NCI-H345 (cell line): ENCODE measurements at places on chromosomes 3 and 15.

- no peak for DNase-seq
Observed at GRCh38 chr3:193640728-193641439, 47.9 kb downstream of the OPA1 start.

DNA sequence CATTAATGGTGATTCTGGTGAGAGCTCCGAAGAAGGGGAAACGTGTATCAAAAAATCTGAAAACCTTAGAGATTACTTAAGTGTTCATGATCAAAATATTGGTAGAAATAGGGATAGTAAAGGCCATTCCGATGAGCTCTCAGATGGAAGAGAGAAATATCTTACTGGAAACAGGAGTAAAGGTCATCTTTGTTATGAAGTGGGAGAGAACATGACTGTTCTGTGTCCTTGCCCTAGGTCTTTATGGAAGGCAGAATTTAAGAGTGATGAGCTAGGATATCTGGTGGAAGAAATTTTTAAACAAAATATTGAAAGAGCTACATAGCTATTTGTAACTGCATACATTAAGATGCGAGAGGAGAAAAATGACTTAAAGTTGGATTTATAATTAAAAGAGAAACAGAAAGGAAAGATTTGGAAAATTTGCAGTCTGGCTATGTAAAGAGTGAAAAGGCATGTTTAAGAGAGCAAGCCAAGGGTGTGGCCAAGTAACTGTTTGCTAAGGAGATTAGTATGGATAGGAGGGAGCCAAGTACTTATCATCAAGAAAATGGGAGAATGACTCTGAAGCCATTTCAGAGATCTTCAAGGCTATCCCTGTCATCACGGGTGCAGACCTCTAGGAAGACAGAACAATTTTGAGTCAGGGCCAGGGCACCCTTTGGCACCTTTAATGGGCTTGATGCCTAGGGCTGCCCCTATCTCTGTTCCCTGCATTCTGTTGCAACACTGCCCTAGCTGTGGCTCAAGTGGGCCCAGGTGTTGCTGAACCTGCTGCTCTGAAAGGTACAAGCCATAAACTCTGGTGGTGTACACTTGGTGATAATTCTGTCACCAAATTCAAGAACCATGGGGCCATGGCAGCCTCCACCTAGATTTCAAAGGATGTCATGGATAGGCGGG, 27.3 kb downstream of the SLMAP start:
- no peak for DNase-seq

- DNase-seq: no peak
Observed at GRCh38 chr3:194095902-194096301, 40.0 kb upstream of the HES1 start.

- peak; percentile 1 for DNase-seq
Observed at GRCh38 chr3:39668420-39668819, 141.0 kb upstream of the MYRIP start.

DNA sequence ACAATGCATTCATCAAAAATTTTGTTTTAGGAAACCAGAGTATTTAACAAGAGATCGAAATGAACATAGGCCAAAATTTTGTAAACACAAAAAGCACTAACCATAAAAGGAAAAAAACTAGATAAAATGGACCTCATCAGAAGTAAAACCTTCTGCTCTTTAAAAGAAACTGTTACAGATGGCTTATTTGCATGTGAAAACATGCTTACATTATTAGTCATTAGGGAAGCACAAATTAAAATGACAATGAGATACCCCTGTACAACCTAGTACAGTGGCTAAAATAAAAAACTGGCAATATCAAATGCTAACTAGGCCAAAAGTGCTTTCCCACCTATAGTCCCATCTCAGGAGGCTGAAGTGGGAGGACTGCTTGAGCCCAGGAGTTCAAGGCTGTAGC, 19.3 kb downstream of the UBR1 start:
- no peak for DNase-seq

- no peak for DNase-seq
Observed at GRCh38 chr15:25838191-25838870, 24.8 kb downstream of the ATP10A start.

GRCh38 chr15:58346361-58346760, 85.4 kb upstream of the LIPC start:
- no peak for DNase-seq

DNA sequence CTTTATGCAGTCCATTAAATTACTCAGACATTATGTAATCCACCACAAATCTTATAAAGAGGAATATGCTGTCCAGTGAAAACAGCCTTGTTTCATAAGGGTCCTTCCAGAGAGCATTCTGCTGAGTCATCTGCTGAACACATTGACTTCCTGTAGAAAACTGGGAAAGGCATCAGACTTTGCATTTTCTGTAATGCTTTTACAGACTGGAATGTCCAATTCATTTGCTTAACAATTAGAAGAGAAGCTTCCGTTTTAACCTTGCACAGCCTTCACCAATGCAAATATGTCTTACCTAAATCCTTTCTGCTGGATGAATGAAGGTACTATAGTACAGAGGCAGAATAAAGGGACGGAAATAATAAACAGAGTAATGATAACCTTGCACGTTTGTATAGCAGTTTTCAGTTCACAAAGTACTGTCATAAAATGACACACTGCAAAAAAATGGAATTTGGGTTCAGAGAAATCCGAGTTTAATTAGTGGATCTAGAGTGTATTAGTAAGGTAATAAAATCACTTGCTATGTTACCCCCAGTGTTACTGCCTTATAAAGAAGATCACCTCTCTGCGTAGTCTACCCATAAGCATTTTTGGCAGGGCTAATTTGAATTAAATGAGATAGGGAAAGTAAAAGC, 301.5 kb downstream of the PYDC2 start:
- no peak for DNase-seq

DNA sequence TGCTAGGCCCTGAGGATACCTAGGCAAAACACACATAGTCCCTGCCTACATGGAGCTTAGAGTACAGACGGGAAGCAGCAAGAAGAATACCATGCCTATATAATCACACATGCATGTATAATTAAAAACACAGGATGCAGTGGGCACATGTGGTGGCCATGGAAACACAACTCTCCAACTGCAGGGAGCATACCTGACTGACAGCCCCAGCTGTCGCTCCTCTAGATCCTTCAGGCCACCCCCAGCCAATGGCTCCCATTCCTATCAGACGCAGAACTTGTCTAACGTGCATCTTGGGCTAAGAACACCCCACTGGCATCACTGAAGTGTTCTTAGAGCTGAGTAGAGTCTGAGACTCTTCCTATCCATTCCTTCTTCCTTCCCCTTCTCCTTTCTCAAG, 125.5 kb upstream of the FRMD4B start:
- DNase-seq: no peak

DNA sequence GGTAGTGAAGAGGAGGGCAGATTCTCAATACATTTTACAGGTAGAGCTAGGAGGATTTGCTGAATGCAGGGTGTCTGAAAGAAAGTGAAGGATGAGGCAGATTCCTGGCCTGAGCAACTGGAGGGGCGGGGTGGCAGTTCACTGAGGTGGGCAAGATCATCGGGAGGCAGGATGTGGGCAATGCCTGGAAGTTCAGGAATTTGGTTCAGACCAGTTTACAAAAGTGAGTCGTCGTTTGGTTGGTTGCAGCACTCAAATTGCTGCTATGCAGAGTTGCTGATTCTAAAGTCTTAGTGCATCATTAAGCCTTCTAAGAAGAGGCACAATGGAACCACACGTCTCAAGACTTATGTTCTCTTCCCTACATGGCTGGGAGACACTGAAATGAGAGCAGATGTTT, 134.0 kb downstream of the MFSD1 start:
- no peak for DNase-seq

- DNase-seq: no peak
Observed at GRCh38 chr3:9129365-9129764, 120.1 kb downstream of the SRGAP3 start.

GRCh38 chr3:49609815-49610214, 55.5 kb downstream of the BSN start:
- no peak for DNase-seq

DNA sequence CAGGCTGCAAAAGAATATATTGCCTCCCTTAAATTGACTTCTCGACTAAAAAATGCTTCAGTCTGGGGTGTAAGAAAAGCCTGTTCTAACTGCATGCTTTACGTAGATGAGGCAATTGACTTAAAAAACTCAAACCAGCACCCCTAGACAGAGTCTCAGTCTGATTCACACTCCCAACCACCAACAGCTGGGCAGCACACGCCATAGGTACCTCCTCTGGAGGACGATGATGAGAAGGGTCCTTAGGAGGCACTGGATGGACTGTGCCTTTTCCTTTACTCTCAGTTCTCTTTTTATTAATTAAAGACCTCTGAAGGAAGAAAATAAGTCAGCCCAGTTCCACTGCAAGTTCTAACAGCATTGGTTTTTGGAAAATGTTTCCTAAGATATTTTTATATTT, 175.0 kb downstream of the PDZRN3 start:
- no peak for DNase-seq

- no peak for DNase-seq
Observed at GRCh38 chr3:181713676-181714612, 2.2 kb downstream of the SOX2 start.

DNA sequence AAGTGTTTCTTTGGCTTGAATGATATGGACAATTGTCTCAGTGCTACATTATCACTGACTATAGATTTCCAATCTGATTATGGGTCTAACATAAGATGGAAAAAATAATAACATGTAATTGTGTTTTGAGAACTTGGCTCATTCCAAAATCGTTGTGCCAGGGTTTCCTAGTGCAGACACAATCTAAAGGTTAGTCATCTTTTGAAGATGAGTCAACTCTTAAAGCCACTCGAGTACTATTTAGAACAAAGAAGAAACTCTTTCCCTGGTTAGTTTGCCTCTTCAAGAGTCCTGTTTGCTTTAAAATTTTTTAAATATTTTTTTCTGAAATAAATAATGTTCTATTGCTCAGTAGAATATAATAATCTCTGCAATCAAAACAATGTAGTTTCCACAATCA, 301.0 kb downstream of the CADM2 start:
- peak; percentile 2 for DNase-seq

GRCh38 chr15:92020804-92021203, 167.3 kb downstream of the SLCO3A1 start:
- no peak for DNase-seq

DNA sequence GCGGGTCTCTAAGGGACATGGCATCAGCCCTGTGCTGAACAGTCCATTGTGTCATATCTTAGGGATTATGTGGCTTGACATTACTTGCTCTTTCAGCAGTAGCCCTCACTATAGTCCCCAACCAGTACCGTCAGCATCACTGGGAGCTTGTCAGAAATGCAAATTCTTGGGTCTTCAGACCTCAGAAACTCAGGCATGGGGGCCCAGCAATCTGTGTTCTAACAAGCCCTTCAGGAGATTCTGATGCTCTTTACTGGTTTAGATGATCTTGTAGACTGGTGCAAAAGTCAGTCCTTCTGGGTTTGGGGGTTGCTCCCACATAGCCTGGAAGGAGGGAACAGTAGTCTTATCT, 39.0 kb upstream of the TRAK1 start:
- no peak for DNase-seq

DNA sequence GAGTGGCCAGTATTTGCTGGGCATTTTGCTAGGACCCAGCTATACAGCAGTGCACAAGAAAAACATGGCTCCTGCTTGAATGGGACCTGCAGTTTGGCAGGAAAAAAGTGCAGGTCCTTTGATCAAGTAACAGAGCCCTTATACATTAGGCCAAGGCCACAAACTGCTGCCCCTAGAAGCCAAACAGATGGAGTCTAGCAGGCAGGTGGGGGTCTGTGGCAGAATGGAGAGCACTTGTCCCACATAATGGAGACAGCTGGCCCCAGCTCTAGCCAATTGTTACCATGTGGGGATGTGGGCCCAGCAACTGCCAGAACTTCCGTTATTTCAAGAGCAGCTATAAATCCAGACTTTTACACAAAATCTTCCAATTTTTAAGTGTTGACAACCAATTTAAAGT, 79.3 kb downstream of the SHQ1 start:
- DNase-seq: no peak

DNA sequence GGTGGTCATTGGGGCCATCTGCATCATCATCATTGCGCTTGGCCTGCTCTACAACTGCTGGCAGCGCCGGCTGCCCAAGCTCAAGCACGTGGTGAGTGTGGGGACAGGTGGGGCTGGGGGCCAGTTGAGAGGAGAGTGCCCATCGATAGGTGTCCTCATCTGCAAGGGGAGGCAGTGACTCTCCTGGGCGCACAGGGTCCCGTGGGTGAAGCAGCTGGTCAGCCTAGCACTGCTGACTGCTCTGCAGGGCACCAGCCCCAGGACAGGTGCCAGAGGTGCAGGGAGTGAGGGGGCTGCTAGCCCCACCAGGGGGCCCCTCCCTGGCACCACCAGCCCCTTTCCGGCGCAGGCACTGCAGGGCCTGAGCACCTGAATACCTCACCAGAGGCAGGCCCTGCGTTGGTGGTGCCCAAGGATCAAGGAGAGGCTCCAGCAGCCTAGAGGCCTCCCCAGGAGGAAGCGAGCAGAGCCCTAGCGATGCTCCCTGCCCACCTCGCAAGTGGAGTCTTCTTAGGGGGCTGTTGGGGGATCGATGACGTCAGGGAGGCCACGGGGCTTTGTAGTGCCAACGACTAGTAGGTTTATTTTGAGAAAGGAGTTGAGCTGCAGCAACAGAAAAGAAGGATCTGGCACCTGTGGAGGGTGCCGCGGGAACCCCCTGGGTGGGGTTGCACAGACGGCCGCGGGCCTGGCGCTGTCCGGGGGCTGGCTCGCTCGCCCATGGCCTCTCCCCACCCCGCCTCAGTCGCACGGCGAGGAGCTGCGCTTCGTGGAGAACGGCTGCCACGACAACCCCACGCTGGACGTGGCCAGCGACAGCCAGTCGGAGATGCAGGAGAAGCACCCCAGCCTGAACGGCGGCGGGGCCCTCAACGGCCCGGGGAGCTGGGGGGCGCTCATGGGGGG, 976 bp upstream of the ABTB1 start:
- no peak for DNase-seq

DNA sequence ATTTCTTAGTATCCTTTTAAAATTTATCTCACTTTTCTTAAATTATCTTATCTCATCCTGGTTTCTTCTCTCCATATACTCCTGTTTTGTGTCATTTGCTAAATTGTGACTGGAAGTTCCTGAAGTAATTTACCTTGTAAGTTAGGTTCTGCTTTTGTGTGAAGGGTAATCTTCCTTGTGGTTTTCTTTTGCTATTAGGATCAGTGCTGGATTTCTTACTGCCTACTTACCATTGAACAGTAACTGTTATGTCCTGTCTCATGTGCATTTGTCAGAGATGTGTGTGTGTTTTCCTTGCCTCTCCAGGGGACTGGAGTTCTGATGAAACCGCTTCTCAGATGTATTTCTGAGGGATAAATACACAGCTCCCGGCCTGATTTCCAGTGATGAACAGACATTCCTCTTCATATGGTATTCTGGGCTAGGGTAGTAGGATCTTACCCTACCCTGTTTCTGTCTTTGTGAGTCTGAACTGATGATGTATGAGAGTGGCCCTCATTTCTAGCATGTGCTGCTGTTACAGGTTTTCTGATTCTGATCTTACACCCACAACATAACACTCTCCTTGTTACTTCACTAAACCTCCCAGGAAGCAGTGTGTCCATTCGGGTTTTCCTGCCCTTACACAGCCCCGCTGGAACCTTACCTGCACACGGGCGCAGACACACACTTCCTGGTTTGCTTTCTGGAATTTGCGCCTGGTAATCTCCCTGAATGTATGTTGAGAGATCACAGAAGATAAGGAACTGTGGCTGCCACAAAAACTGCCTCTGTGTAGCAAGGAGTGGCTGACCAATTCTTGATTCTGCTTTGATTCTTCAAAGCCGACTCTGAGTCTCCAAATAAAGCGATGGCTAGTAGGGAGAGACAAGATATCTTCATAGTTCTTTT, 14.7 kb downstream of the PAK2 start:
- DNase-seq: no peak

GRCh38 chr3:23387286-23387918, 184.3 kb downstream of the UBE2E2 start:
- no peak for DNase-seq

GRCh38 chr15:100761290-100761935, 118.2 kb upstream of the ALDH1A3 start:
- DNase-seq: no peak

- no peak for DNase-seq
Observed at GRCh38 chr15:81388436-81388770, 14.4 kb upstream of the TMC3 start.
